ENCODE measurements at places on chromosomes 12 and 14. TPM values are rescaled to one million over a fixed set of nuclear protein-coding genes. Genes with fewer than 3 reads are reported as not detected.

The HOXC13 gene
- not detected for total RNA-seq

The GEMIN2 gene
- total RNA-seq, result 24.3 TPM

The PARP2 gene
- 12.3 TPM for total RNA-seq

The GPR65 gene
- not detected for total RNA-seq

- DNase-seq, result no peak
Observed at GRCh38 chr12:102052192-102053061, 9.4 kb downstream of the WASHC3 start.

GRCh38 chr14:88985654-88986053 lies 161.2 kb downstream of the TTC8 start:
- DNase-seq, result no peak

GRCh38 chr12:43284486-43285158 lies 267.4 kb downstream of the ADAMTS20 start:
- DNase-seq, result no peak
